ENCODE measurements at places on chromosomes 6 and 20.
A peak's percentile ranks its signal among the peaks of the same experiment; 100 is the strongest.

DNA sequence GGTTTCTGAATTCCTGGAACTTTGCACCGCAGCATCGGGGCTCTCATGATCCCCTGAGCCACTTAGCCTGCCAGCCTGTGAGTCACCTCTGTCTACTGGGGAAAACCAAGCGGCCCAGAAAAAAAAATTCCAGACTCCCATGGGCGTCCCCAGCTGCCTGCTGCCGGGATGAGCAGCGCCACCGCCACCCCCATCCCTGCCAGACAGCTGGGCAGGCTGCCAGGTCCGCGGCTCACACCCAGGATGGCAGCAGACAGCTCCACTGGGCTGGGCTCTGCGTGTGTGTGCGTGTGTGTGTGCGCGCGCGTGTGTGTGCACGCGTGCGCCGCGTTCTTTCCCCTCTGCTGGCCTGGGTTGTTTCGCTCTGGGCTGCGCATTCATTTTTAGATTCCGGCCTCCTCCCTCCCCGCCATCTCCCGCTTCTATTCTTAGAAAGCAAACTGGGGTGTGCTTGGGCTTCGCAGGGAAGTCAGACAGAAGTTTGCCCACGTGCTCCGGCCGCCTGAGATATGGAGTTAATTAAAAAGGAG is 38.9 kb upstream of the PMEPA1 start:
- DNase-seq, result peak; percentile 11

DNA sequence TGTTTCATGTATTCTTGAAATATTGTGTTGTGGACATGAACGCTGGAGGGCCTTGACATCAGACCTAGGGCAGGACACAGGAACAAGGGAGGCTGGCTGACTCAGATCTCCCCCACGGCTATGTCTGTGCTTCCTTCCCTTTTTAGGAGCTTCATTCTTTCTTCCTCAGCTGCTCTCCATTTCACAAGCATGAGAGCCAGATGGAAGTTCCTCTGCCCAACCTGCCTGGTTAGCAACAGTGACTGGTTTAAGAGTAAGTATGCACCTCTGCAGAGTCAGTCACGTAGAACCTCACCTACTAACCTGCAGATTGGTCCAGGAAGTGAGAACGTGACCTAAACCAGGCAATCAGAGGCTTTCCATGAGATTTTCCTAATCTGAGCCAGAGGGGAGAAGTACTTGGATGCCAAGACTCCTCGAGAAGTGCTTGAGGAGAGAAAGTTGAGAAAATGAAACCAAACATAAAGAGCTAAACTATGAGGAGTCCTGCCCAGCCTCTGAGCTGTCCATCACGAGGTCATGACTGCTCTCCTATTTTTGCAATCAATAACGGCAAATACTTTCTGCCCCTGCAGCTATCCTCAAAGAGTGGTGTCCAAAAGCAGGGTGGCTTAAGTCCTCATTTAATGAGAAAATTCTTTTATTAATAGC is 465.2 kb upstream of the CITED2 start:
- DNase-seq, result no peak

GRCh38 chr6:167553736-167554119 is 228.8 kb downstream of the TTLL2 start:
- DNase-seq, result no peak

GRCh38 chr20:25089662-25090061 is 7.7 kb upstream of the VSX1 start:
- no peak for DNase-seq

- DNase-seq, result no peak
These were observed 8.7 kb downstream of the CHD6 start for GRCh38 chr20:41609474-41609873.

DNA sequence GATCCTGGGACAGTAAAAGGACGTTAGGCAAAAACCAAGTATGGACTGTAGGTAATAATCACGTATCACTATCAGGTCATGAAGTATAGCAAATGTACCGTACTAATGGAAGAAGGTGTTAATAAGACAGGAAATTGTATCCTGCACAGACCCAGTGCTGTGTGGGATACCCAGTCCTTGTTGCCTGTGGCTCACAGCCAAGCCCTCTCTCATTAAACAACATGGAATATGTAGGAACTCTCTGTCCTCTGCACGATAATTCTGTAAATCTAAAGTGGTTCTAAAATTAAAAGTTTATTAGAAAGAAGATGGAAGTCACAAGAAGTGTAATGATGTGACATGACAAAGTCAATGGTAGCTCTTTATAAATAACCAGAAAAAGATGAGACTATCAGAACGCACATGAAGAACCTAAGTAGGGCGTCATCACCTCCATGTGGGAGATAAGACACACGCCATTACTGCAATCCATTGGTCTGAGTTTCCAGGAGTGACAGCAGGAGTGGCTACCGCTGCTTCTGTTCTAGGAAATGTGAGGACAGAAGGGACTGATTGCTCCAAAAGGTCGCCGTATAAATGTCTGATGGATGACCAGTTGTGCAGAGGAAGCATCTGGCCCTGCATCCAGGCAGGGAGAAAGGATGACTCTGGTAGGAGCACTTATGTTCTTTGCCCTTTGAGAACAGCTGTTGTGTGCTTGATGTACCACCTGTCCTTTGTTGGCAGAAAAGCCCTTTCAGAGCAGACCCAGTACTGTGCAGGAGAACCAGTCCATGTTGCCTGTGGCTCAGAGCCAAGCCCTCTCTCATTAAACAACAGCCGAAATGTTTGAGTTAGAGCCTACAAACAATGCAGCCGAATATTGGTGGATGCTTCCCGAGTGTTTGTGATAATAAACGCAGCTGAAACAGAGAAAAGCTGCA is 125.6 kb downstream of the FIG4 start:
- no peak for DNase-seq

GRCh38 chr20:53001498-53002301 is 29.5 kb downstream of the TSHZ2 start:
- no peak for DNase-seq

- no peak for DNase-seq
These were observed 20.1 kb upstream of the TCP11 start for GRCh38 chr6:35161266-35161665.

DNA sequence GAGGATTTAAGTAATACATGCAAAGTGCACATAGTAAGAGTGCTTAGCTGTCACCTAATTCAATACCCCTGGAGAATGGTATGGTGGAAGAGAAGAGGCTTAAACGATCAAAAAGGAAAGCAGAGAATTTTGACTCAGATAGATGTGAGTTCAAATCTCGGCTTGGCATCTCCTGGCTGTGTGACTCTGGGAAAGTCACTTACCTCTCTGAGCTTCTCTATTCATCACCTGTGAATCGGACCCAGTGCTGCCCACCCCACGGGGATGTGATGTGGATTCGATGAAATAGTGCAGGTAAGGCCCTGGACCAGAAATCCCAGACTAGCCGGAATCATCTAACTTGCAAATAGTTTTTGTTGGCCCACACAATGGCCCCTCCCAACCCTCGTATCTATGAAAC is 1.8 kb upstream of the B4GALT5 start:
- DNase-seq, result no peak

DNA sequence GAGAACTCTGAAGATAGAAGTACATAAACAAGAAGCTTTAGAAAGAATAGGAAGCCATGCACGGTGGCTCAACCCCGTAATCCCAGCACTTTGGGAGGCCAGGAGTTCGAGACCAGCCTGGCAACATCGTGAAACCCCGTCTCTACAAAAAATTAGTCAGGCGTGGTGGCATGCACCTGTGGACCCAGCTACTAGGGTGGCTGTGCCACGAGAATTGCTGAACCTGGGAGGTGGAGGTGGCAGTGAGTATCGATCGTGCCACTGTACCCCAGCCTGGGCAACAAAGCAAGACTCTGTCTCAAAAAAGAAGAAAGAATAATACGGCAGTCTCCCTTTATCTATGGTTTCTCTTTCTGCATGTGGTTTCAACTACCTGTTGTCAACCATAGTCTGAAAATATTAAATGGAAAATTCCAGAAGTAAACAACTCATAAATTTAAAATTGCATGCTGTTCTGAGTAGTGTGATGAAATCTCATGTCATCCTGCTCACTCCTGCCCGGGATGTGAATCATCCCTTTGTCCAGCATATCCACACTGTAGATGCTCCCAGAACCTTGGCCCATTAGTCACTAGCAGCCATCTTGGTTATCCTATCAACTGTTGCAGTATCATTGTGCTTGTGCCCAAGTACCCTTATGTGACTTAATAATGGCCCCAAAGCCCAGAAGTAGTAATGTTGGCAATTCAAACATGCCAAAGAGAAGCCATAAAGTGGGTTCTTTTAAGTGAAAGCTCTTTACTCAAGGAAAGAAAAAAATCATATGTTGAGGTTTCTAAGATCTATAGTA is 22.1 kb downstream of the DEK start:
- no peak for DNase-seq

GRCh38 chr6:29216528-29216927 is 45.8 kb downstream of the OR2J2 start:
- DNase-seq, result no peak

- no peak for DNase-seq
These were observed 376.9 kb downstream of the RNGTT start for GRCh38 chr6:88586371-88587149.

GRCh38 chr6:41531591-41532582 is 14.3 kb upstream of the FOXP4 start:
- DNase-seq, result peak; percentile 43

DNA sequence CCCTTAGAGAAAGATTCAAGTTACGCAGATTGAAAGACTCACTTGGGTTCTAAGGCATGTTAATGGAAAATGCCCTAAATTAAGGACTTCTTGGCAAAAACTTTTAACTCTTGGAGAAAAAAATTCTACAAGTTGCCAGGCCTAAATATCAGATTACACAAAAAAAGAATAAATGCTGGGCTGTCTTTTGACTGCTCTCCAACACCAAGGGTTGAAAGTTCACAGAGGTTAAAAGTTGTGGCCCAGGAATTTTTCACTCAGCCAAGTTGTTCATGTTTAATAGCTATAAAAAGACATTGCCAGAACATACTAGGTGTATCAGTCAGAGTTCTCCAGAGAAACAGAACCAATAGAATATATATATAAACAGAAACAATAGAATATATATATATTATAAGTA is 268.4 kb upstream of the PRND start:
- no peak for DNase-seq

GRCh38 chr20:36304786-36305495 is 1.2 kb upstream of the DLGAP4 start:
- DNase-seq, result no peak

GRCh38 chr6:54009052-54009654 is 102.1 kb upstream of the MLIP start:
- DNase-seq, result no peak

- no peak for DNase-seq
These were observed 174.5 kb upstream of the SNX9 start for GRCh38 chr6:157648561-157648960.

GRCh38 chr6:42045538-42046460 is 4.5 kb upstream of the TAF8 start:
- DNase-seq, result no peak

DNA sequence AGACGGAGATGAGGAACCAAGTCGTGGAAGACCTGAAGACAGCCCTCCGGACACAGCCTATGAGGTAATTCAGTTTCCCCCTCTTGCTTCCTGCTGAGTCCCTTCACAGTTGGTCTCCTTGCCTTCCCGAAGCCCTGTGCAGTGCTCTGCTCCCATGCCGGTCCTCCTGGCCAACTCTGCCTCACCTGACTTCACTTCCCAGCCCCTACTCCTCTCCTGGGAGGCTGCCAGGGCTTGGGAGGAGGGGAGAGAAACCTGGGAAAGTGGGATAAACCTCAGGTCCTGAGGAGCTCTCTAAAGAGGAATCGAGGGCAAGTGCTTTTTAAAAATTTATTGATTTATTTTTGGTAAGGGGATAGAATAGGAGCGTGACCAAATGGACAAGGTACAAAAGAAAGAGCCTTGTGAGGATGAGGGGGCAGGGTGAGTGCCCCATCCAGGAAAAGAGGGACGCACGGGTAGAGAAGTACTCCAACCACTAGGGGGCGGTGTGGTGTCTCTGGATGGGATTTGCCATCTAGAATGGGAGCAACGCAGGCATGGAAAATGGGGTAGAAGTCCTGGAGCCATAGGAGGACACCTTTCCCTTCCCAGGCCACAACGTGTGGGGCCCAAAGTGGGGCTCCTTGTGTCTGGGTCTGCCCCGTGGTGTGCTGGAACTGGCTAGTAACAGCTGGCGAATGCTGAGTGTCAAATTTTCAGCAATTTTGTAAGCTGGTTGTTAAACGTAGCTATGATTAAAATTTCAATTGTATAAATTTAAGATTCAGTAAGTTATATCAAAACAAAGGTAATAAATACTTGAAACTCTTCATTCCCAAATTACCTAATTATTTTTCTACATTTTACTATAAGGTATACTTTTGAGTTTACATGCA is 69.0 kb downstream of the MOCS1 start:
- peak; percentile 54 for DNase-seq

GRCh38 chr20:17568972-17569521 is 828 bp upstream of the DSTN start:
- no peak for DNase-seq

DNA sequence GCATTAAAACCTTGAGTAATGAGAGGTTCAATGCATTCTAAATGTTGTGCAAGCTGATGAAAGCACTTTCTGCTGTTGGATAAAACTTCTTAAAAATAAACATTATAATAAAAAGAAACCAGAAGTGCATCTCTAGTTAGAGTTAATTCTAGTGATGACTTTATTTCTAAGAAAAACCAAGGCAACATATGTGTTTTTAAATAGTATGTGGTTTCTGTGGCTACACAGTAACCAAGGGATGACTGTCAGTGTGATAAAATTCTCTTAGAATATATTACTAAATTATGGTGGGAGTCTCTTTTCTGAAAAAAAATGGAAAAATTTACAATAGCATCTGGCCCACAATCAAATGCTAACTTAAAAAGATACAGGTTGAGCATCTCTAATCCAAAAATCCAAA is 117.0 kb downstream of the ME1 start:
- DNase-seq, result no peak

GRCh38 chr6:124917769-124918168 is 44.5 kb upstream of the RNF217 start:
- no peak for DNase-seq

DNA sequence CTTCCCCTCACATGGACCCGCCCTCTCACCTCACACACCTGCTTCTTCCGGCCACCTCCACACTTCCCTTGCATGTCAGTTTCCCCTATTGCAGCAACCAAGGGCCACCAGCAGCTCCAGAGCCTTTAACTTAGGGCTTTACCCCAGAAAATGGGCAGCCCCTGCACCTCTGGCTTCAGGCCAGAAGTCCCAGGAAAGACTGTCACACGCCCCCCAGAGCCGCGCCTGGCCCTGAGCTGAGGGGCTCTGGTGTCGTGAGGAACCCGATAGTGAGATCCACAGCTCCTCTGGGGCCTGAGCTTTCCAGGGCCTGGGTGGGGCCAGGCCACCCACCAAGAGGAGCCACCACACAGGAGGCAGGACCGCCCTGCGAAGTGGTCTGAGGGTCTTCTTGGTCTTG is 182.4 kb downstream of the DLL1 start:
- no peak for DNase-seq

- no peak for DNase-seq
These were observed 660.4 kb upstream of the GJE1 start for GRCh38 chr6:141472162-141472928.

GRCh38 chr6:107612762-107613415 is 123.0 kb downstream of the SOBP start:
- no peak for DNase-seq

- no peak for DNase-seq
These were observed 91.0 kb downstream of the SCP2D1 start for GRCh38 chr20:18904624-18905023.

GRCh38 chr6:54737247-54737646 is 109.3 kb upstream of the FAM83B start:
- no peak for DNase-seq
